ENCODE measurements at places on chromosomes 3 and 15. TPM values are rescaled to one million over a fixed set of nuclear protein-coding genes. Genes with fewer than 3 reads are reported as not detected.

DNA sequence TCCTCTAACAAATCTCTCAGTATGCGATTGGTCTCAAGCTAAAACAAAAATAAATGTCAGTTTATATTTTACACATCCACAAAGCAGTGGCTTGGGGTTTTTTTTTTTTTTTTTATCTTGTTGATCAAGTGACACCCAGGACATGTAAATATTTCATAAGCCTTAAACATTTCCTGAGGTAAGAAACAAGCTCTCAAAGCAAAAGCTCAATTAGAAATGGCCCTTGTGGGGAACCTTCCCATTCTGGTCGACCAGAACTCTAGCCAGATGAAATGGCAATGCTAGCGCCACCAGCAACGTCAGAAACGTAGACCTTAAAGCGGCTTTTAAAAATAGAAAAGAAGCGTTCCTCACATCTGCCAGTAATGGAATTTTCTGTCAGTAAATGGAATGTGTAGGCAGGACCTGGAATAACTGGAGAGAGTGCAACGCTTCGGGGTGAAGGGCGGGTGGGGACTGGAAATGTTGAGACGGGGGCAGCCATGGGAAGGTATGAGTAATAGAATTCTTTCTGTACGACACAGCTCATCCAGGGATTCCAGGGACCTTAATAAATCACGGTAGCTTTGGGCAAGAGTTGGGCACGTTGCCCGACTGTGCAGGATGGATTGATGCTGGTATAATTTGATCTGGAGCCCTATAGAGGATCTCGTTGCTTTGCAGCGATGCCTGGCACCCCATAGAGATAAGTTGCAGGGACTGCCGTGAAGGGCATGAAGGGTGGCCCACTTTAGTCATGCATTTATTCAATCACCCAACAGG, 44.4 kb downstream of the BTD start:
- no peak for DNase-seq

GRCh38 chr15:31212326-31213080, 111.0 kb upstream of the TRPM1 start:
- DNase-seq, result no peak

- no peak for DNase-seq
Measured at GRCh38 chr3:86995537-86995936, 4.6 kb upstream of the VGLL3 start.

DNA sequence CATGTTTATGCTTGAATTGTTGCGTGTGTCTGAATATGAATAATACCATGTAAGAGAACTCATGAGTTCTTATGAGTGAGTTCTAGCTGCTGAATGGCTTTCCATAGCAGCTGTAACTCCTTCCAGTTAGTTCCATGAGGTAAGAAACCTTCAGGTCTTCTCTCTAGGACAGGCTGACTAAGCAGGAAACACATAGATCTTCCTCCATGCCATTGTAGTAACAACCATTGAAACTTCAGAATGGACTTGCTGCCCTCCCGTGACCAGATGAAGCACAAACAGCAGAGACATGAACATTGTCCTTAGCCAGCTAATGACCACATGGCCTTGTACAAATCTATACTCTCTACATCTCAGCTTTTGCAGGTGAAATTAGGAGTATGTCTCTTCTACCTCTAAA, 200.0 kb downstream of the ZNF385D start:
- DNase-seq, result peak; percentile 48

- no peak for DNase-seq
Measured at GRCh38 chr15:76140074-76140464, 80.3 kb downstream of the TMEM266 start.

DNA sequence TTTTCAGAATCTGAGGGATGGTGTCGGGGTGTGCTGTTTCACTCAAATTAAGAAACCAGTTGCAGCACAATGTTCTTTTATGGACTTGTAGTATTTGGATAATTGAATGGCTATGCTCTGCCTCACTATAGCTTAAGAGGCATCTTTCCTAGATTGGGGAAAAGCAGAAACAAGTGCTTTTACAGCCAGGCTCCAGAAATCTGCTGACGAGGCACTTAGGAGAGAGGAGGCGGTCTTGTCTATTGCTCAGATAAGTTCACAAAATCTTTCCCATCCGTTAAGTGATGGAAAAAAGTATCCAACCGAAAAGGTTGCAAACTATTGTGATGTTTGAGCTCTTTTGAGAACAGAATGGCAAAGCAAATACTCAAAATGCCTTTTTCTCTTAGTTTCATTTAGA, 336.1 kb upstream of the RARB start:
- DNase-seq, result no peak

- no peak for DNase-seq
Measured at GRCh38 chr15:58562135-58562534, 130.3 kb downstream of the LIPC start.

DNA sequence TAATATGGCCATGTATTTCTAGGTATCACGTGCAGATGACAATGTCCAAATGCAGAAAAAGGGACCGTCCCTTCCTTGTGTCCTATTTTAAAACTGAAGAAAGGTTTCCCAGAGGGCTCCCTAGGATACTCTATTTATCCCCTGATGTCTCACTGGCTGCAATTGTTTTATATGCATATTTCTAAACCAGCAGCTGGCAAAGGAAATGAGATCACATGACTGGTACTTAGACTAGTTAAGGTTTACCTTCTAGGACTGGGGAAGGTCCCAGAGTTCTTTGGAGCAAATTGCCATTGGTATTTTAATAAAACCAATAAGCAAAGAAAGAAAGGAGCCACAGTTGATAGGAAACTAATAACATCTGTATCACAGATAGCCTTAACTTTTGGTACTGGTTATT, 29.5 kb downstream of the GTF2E1 start:
- no peak for DNase-seq

DNA sequence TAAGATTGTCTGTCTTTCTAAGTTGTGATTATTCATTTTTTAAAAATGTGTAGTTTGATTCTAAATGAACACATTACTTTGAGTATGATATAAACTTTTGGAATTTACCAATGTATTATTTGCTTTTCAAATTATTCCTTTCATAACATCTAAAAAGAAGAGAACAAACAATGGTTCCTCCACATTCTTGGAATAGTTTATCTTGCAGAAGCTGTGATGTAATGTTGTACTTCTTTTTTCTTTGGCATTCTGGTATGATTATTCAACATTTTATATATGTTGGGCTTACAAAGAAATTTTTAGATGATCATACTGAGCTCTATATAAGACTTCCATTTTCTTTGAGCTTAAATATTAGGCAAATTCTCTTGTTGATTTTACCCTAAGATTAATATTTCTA, 419.2 kb downstream of the DIPK2A start:
- DNase-seq, result no peak

DNA sequence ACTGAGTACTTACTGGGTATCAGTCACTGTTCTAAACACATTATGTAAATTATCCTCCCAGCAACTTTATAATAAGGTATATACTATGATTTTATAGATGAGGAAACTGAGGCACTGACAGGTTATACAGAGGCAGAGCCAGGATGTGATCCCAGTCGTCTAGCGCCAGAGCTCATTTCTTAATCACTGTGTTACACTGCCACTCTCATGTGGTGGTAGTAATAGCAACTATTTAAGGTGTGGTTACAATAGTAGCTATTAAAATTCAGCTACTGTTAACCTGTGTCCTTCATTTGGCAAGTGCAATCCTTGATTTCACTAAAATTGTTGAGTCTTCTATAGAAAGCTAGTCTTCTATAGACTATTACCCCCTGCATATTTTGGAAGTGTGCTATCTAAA, 43.1 kb upstream of the TRPC1 start:
- DNase-seq, result peak; percentile 31

DNA sequence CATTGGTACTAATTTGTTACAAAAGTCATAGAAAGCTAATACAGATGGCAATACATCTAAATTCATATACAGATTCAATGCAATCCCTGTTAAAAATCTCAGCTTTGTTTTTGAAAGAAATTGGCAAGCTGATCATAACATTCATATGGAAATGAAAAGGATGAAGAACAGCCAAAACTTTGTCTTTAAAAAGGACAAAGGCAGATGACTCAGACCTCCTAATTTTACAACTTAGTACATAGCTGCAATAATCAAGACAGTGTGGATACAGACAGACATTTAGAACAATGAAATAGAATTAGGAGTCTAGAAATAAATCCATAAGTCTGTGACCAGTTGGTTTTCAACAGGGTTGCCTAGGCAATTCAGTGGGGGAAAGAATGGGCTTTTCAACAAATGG, 63.3 kb downstream of the AQP9 start:
- no peak for DNase-seq

- DNase-seq, result no peak
Measured at GRCh38 chr3:78895528-78895927, 872.3 kb downstream of the ROBO1 start.

DNA sequence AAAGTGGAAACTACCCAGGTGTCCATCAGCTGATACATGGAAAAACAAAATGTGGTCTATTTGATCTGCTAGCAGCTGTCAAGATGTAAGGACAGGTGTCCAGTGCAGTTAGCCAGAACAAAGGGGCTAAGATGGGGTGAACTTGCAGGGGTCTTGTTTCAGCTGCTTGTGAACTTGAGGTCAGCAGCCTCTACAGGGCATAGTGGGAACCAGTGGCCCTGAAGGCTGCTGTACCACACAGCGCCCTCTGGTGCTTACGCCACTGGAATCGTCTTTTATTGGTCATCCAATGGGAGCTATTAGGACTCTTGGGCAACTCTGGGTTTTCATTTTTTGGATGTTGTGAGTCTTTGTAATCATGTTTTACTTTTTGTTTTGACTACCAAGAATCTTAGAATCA, 62.2 kb upstream of the CTSH start:
- peak; percentile 89 for DNase-seq

- no peak for DNase-seq
Measured at GRCh38 chr3:195185583-195185982, 85.4 kb downstream of the XXYLT1 start.

GRCh38 chr3:42192334-42193200, 73.4 kb downstream of the CCK start:
- peak; percentile 92 for DNase-seq

FEZF2 gene
- not detected for total RNA-seq

GPR15 gene
- total RNA-seq, result not detected

CLDN18 gene
- total RNA-seq, result not detected

MRPL46 gene
- 45.8 TPM for total RNA-seq

SNTN gene
- not detected for total RNA-seq

Measured in SK-MEL-5 (cell line).